Lower lobe of right lung (tissue), 2 donors: ENCODE measurements at places on chromosomes 11 and 22. TPM values are rescaled to one million over a fixed set of nuclear protein-coding genes. Genes with fewer than 3 reads are reported as not detected.
A peak's percentile ranks its signal among the peaks of the same experiment; 100 is the strongest.

- no peak overlapping the region for H3K27ac ChIP-seq
- DNase-seq = no peak
- H3K4me1 ChIP-seq = no peaks in the 10 kb centered on the region
- no peaks in the 10 kb centered on the region for H3K36me3 ChIP-seq
- no peak overlapping the region for H3K4me3 ChIP-seq
Measured at GRCh38 chr11:122646549-122647340, 8.8 kb upstream of the UBASH3B start.

NRIP3 gene
- 0.56 TPM for total RNA-seq

DNA sequence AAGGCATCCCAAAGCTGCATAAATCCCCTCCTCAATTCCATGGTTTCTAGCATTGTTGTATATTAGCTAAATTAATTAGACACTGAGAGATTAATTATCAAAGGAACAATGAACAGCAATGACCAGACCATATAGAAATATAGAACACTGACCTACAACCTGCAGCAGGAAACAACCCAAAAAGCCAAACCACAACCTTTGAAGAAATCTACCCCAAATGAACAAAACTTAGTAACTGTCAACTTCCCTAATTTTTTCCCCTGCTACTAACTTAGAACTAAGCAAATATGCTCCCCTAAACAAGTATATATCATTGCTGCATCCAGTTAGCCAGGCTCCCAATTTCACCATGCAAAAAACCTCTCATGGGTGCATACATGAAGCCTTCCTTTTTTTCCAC lies 268.0 kb upstream of the ANO3 start:
- no peaks in the 10 kb centered on the region for H3K4me1 ChIP-seq
- no peak overlapping the region for H3K27ac ChIP-seq
- no peak overlapping the region for H3K4me3 ChIP-seq
- no peaks in the 10 kb centered on the region for H3K27me3 ChIP-seq

KLHL35 gene
- 2.6 TPM for total RNA-seq

- no peaks in the 10 kb centered on the region for H3K36me3 ChIP-seq
- no peak overlapping the region for H3K27ac ChIP-seq
- peaks cover under 1% of the 10 kb centered on the region for H3K27me3 ChIP-seq
- peaks cover 23% of the 10 kb centered on the region for H3K4me1 ChIP-seq
- peak overlapping the region; percentile 43 for H3K4me3 ChIP-seq
Measured at GRCh38 chr11:118175031-118175992, 1.1 kb downstream of the SCN2B start.

MUC2 gene
- not detected for total RNA-seq

GRCh38 chr22:44661070-44661469 lies 40.9 kb upstream of the PRR5 start:
- no peak overlapping the region for H3K4me3 ChIP-seq
- H3K27ac ChIP-seq = no peak overlapping the region
- H3K36me3 ChIP-seq = no peaks in the 10 kb centered on the region
- peaks cover 34% of the 10 kb centered on the region for H3K4me1 ChIP-seq
- H3K27me3 ChIP-seq = no peaks in the 10 kb centered on the region

MTNR1B gene
- total RNA-seq = not detected

TMEM134 gene
- 49.1 TPM for total RNA-seq

- peak overlapping the region; percentile 16 for H3K27ac ChIP-seq
- H3K27me3 ChIP-seq = no peaks in the 10 kb centered on the region
- peaks cover 16% of the 10 kb centered on the region for H3K4me1 ChIP-seq
- H3K36me3 ChIP-seq = no peaks in the 10 kb centered on the region
Measured at GRCh38 chr11:128330203-128330602, 257.2 kb downstream of the ETS1 start.

GRCh38 chr22:32584650-32585049 lies 110.0 kb downstream of the FBXO7 start:
- no peak overlapping the region for H3K4me3 ChIP-seq
- no peak for DNase-seq
- peak overlapping the region; percentile 22 for H3K27ac ChIP-seq
- no peaks in the 10 kb centered on the region for H3K36me3 ChIP-seq
- H3K4me1 ChIP-seq = peaks cover 26% of the 10 kb centered on the region
- no peaks in the 10 kb centered on the region for H3K27me3 ChIP-seq

DNA sequence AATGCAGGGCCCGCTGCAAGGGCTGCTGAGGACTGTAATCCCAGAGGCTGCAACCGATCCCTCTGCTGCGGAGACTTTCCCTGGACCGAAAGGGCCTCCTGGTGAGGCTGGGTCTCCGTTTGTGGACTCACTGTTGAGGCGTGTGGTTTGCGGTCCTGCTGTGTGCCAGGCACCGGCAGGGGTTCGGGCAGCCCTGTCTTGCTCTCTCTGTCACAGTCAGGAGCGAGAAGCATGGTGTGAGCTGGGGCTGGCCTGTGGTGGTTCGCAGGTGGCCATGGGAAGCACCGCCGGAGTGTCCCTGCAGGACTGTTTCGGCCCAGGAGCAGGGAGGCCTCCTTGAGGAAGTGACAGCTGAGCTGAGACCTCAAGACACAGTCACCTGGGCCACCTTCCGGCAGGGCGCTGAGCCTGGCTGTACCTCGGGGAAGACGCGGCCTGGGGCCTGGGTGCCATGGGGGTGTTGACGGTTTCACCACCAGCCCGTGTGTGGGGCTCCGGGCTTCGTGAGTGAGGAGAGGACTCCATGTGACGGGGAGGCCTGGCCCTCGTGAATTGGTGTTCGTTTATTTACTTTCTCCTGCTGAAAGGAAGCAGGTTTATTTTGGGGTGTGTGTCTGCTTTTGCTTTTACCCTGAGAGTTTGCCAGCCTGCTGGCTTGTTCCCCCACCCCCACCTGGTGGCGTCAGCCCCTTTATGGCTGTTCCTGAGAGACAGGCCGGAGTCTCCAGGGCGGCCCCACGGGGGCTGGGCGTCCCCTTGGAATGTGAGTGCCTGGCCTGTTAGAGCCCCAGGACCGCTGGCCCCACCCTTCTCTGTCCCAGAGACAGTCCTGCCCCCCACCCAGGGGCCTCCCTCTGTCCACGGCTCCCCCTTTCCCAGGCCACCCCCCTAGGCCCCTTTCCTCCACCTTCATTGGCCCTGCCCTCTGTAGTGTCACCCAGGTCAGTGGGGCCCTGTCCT lies 122.5 kb downstream of the KCNQ1OT1 start:
- no peak overlapping the region for H3K27ac ChIP-seq
- no peaks in the 10 kb centered on the region for H3K27me3 ChIP-seq
- no peak overlapping the region for H3K4me3 ChIP-seq
- H3K36me3 ChIP-seq = no peaks in the 10 kb centered on the region
- DNase-seq = peak; percentile 44

DNA sequence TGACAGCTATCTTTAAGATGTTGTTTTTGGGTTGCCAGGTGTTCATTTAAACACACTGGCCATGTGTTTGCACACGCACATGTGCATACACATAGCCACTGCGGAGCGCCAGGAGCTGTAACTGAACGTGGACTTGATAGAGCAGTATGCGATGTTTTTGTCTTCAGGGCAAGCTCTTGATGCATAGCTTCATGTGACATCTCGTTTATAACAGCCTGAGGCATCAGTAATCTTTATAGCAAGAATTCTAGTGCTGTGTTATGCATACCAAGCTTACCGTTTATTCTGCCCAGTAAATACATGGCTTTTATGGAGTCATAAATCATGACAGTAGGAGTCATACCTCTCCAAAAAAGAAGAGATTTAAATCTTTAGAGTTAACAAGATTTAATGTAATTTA lies 87.0 kb downstream of the ATXN10 start:
- DNase-seq = no peak
- no peak overlapping the region for H3K27ac ChIP-seq
- no peaks in the 10 kb centered on the region for H3K27me3 ChIP-seq
- H3K4me1 ChIP-seq = peaks cover 26% of the 10 kb centered on the region
- H3K4me3 ChIP-seq = no peak overlapping the region

GRCh38 chr22:19631899-19632667 lies 82.2 kb upstream of the SEPTIN5 start:
- no peak overlapping the region for H3K27ac ChIP-seq
- H3K36me3 ChIP-seq = no peaks in the 10 kb centered on the region
- H3K4me1 ChIP-seq = peaks cover 12% of the 10 kb centered on the region
- no peak for DNase-seq
- no peaks in the 10 kb centered on the region for H3K27me3 ChIP-seq
- H3K4me3 ChIP-seq = no peak overlapping the region

DNA sequence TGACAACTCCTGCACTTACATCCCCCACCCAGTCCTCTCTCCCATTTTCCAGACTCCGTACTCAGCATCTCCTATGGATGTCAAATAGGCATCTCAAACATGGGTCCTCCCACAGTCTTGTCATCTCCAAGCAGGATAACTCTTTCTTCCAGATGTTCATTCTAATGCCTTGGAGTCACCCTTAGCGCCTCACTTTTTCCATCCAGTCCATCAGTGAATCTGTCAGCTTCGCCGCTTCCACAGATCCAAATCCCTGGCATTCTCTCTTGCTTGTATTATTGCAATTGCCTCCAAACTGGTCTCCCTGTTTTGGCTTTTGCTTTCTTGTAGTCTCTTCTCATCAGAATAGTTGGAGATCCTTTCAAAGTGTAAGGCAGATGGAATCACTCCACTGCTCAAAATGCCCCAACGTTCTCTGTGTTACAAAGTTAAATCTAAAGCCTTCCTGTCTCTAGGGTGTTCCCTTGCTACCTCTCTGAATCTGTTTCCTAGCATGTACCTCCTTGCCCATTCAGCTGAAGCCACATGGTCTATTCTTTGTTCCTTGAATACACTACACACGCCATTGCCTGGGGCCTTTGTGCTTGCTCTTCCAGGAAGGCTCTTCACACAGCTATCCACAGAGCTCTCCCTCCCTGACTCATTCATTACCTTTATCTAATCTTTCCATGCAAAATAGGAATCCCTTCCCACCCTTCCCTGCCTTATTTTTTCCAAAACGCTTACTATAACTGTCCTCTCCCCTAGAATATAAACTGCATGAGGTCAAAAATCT lies 64.8 kb downstream of the UBASH3B start:
- H3K4me1 ChIP-seq = peaks cover 17% of the 10 kb centered on the region
- no peak for DNase-seq
- no peaks in the 10 kb centered on the region for H3K36me3 ChIP-seq
- H3K27me3 ChIP-seq = no peaks in the 10 kb centered on the region

ELF5 gene
- 20.2 TPM for total RNA-seq

DNA sequence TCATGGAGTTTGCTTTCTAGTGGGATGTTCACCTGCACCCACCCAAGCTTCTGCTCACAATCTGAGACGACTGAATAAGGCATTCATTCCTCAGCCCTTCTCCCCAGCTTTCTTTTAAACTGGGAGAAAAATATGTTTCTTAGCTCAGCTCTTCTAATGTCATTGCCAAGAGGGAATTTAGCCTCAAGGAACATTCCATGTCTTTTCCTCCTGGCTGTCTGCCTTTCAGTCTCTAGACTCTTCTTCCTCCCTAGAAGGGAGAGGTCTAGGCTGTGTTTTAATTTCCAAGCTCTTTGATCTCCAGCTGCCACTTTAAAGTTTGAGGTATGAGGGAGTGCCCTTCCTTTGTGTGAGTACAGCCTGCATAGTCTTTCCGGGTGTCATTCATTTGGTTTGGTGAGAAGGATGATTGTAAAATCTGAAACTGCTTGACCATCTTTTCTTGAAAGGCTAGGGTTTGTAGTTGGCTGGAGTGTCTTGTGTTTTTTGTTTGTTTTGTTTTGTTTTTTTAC lies 11.7 kb upstream of the HTATIP2 start:
- no peak for DNase-seq
- H3K4me1 ChIP-seq = no peaks in the 10 kb centered on the region
- H3K27me3 ChIP-seq = no peaks in the 10 kb centered on the region
- H3K27ac ChIP-seq = no peak overlapping the region
- no peaks in the 10 kb centered on the region for H3K36me3 ChIP-seq

DNA sequence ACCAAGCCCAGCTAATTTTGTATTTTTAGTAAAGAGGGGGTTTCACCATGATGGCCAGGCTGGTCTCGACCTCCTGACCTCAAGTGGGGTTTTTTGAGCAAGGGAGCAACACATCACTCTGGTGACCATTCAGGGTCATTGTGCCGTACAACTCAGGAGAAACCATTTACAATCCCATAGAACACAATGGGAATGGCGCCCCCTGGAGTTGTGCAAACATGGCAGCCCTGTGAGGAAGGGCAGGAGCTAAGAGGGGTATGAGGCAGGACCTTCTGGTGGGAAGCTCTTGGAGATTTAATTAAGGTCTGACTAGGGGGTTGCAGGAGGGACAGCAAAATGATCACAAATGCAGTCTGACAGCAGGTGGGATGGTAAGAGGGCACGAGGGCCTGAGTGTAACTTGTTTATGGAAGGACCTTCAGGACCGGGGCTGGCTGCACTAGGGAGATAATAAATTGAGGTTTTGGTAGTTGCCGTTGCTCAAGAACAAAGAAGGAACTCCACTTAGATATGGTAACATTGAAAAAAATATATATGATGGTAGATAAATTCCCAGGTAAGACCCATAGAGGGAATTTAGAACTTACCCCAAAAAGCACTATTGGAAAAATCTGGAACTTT lies 9.1 kb upstream of the CSF2RB start:
- H3K27me3 ChIP-seq = no peaks in the 10 kb centered on the region
- no peak overlapping the region for H3K27ac ChIP-seq

DNA sequence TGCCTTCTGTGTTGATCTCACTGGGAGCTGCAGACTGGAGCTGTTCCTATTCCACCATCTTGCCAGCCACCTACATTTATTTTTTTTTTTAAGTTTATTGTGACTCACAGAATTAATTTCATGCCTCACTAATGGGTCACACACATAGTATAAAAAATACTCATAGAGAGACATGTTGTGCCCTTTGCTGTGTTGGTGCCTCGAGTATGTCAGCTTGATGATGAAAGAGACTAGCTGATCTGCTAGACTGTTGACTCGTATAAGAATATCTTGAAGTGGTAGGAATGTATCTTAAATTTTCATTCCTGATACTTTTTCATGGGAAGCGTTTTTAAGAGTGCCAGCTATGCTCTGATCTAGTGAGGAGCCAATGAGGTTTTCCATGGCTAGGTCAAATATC lies 28.6 kb upstream of the AMPD3 start:
- no peak overlapping the region for H3K4me3 ChIP-seq
- no peak overlapping the region for H3K27ac ChIP-seq
- no peaks in the 10 kb centered on the region for H3K36me3 ChIP-seq
- no peak for DNase-seq
- H3K27me3 ChIP-seq = peaks cover 8% of the 10 kb centered on the region

- H3K4me3 ChIP-seq = no peak overlapping the region
- H3K4me1 ChIP-seq = no peaks in the 10 kb centered on the region
- DNase-seq = no peak
- no peak overlapping the region for H3K27ac ChIP-seq
- H3K36me3 ChIP-seq = peaks cover 85% of the 10 kb centered on the region
- no peaks in the 10 kb centered on the region for H3K27me3 ChIP-seq
Measured at GRCh38 chr11:121059605-121060004, 35.7 kb downstream of the TBCEL start.

DNA sequence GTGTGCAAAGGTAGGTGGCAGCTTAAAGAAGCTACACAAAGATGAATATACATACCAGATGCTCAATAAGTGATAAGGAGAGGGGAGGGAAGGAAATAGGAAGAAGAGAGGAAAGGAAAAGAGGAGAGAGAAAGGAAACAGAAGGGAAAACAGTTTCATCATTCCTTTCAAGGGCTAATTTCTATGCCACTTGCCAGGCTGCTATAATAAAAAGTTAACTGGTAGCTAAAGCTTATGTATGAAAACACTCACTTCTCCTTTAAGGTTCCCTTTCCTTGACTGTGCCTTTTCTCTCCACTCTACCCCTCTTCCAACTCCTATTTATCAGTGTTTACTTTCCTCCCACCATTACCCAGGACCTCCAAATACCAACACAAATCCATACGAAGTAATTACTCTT lies 347.9 kb downstream of the DLG2 start:
- no peaks in the 10 kb centered on the region for H3K4me1 ChIP-seq
- no peaks in the 10 kb centered on the region for H3K36me3 ChIP-seq
- no peaks in the 10 kb centered on the region for H3K27me3 ChIP-seq
- H3K27ac ChIP-seq = no peak overlapping the region

C11orf91 gene
- total RNA-seq = not detected
